ENCODE measurements at places on chromosomes 16 and 17.

DNA sequence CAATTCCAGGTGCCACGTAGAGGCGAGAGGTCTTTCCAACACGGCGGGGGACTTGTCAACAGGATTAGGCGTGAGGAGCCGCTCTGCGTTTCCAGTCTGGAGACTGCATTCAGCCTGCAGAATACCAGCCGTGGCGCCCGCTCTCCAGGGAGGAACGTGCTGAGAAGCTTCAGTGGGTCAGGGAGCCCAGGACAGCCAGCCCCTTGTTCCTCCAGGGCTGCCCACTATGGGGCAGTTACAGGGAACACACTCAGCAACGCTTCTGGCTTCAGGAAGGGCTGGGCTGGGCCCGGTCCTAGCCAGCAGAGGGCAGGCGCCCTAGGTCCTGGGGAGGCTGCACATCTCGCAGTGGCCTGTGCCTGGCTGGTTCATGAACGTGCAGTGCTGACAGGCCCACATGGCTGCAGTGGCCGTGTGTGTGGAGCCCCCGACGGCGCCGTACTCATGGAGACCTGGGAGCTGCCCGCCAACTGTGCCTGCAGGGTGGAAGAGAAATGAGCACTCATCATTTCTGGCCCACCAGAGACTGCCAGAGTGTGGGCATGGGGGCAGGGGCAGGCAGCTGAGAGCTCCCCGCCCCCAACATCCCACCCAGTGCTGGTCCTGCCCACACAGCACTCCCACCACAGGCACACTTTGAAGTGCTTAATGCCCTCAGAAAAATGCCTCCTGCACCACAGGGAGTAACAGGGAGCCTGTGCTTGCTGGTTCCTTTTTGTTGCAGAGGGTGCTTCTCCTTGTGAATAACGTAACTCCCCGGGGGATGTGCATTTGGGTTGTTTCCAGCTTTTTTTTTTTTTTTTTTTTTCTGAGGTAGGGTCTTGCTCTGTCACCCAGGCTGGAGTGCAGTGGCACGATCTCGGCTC, 7.0 kb upstream of the FAAP100 start:
- DNase-seq, result no peak

DNA sequence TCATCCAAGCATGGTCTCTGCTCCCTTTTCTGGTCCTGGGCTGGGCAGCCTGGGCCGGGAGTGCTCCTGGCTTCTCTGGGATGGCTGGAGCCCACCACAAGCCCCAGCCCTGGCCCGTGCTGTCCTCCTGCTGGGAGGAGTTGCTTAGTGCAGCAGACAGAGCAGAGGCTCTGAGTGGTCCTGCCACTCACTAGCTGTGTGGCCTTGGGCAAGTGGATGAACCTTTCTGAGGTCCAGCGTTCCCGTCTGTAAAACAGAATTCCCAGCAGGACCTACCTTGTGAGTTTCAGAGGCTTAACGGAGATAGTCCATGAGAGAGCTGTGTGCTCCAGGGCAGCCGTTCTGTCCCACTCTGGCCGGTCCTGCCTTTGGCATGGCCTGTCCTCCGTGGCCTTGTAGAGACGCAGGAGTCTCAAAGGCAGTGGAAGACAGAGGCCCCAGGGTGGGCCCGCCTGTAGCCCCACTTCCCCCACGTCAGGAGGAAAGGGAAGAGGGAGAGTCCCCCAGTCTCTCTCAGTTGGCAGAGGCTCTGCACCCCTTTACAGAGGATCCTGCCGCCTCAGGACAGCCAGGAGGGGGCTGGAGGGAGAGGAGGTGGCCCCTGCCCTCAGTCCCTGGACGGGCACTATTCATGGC, 7.8 kb downstream of the MYO15B start:
- no peak for DNase-seq

GRCh38 chr17:77779711-77780539, 178.6 kb upstream of the TNRC6C start:
- no peak for DNase-seq

DNA sequence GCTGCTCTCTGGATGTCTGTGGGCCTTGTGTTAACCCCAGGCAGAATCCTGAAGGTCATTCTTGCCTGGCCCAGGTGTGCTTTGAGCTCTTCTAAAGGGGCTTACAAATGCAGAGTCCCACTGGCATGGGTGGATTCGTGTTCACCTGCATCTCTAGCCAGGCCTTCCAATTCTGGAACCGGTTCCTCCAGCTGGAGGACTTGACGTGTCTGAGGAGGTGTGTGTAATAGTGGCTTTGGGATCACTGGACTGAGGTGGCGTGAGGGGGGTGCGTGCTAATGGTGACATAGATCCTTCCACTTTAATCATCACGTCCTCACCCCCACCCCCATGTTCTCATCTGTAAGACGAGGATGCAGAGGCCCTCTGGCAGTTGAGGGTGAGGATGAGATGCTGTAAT, 4.8 kb downstream of the GSE1 start:
- no peak for DNase-seq

DNA sequence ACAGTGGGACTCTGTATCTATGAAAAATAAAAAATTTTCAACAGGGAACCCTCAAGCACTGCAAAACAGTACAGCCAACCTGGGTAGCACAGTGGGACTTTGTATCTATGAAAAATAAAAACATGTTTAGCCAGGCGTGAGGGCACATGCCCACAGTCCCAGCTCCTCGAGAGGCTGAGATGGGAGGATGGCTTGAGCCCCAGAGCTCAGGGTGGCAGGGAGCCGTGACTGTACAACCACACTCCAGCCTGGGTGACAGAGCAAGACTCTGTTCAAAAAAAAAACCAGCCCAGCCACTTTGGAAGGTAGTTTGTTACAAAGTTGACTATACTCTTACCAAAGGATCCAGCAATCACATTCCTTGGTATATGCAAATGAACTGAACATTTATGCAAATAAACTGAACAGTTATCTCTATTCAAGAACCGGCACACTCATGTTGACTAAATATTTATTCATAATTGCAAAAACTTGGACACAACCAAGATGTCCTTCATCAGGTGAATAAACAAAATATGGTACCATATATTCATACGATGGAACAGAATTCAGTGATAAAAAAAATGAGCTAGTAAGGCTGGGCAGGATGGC, 5.2 kb downstream of the RPH3AL start:
- DNase-seq, result no peak

GRCh38 chr16:2154533-2155090, 970 bp upstream of the TRAF7 start:
- DNase-seq, result no peak

GRCh38 chr17:4073983-4074830, 68.6 kb downstream of the ZZEF1 start:
- DNase-seq, result no peak

DNA sequence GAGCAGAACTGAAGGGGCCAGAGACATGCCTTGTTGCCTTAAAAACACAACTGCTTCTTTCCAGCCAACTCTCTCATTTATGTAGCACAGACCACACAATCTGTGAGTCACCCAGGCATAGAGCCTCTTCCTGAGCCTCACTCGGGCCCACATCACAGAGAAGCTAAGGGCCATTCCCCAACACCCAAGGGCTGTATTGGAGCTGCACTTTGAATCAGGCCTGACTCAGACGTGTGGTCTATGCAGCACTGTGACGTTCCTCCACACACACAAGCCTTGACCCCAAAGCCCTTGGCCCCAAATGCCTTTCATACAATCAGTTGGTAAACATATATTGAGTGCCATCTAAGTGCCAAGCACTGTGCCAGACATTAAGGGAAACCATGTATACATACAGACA, 308.9 kb upstream of the DYNLRB2 start:
- DNase-seq, result no peak

DNA sequence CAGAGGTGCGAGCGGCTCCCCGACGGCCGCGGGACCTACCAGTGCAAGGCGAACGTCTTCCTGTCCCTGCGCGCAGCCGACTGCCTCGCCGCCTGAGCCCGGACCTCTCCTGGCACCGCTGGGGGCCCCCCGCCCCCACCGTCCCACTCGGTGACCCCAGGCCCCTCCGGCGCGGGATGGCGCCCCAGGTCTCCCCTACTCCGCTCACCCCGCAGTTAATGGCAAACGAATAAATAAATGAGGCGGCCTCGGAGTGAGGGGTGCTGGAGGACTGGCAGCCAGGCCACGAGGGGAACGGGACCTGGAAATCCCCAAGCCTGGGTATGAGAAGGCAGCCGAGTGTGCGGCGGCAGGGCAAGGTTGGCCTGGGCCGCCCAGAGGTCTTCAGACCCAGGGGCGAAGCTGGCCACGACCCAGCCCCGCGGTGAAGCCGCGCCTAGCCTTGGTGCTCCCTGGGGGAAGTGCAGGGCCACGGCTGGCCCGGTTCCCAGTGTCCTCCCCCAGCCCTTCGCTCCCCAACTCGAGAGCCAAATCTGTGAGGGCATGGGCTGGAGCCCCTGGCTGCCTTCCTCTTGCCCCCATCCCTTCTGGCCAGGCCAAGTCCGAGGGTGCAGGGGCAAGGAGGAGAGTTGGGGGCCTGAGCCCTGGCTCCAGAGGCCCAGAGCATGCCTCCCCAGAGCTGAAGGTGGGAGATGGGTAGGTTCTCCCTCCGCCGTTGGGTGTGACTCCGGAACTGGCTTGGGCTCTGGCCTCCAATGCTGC, 796 bp downstream of the NPB start:
- no peak for DNase-seq

DNA sequence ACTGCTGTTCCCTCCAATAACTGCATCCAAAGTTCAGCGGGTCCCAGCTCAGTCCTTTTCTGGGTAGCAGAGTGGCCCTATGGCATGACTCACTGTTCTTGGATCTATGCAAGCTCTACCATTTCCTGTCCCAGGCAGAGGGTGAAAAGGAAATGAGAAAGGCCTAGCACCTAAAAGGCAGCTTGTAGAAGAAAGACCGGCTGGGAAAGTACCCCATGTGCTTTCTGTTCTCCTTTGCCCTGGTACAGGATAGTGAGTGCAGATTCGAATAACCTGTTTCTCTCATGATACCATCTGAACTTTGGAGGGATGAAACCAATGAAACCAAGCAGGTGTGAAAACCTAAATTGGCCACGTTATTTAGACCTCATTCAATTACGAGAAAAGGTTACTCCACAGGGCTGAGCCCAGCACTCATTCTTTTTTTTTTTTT, 12.7 kb upstream of the HASPIN start:
- peak; percentile 53 for DNase-seq

DNA sequence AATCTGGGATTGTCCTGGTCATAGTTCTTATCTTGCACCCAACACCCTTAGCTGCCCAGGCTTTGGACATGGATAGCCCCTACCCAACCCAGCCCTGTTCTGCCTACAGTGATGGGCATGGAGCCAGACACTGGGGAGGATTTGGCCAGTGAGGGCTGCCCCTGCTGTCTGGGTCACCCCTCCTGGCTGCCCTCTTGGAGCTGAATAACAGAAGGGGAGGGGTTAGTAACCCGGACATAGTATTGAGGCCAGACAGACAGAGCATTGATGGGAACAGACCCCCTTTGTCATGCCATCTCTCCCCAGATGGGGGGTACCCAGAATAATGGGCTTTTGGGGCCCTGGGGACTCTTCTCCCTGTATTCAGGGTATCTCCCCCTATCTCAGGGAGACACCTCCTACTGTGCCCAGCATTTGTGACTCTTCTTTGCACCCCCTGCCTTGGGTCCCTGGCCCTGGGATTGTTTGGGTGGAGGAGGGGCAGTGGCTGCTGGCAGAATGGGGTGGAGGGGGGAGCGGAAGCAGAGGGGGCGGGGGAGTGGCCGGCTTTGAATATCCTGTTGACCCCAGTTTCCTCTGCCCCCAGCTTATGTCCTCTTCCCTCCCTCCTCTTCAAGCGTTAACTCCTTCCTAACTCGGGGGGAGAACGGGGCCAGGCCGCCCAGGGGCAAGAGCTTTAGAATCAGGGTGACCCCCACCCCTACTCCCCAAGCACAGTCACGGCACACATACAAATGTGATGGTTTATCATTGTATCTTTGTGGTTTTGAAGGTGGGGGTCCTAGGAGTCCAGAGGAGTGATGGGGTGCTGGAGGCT, 17.0 kb downstream of the GJD3 start:
- DNase-seq, result no peak

DNA sequence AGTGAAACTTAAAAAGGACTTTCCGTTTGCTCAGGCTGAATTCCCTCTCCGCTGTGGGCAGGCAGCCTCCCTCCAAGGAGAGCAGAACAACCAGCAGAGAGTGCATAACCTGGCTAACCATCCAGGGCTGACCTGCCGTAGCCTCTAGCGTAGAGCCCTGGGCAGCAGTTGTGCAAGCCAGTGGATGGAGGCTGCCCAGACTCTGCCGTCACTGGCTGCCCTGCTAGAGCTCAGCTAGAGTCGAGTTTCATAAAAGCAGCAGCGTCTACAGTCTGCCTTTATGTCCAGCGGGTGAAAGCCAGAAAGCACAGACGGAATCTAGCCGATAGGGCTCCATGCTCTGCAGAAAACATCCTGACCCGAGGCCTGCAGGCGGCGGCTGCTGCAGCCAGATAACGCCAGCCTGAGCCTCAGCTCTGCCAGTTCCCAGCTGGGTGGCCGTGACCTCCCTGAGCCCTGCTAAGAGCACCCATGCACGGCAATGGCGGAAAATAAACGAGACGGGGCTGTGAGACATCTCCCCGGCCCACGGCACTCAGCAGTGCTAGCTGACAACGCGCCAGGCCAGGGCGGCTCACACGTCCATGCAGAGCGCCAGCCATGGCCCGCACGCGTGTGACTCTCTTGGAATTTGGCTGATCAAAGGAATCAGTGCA, 231.3 kb downstream of the ENGASE start:
- DNase-seq, result no peak

- DNase-seq, result no peak
Measured at GRCh38 chr17:30421592-30421991, 42.9 kb downstream of the CPD start.

DNA sequence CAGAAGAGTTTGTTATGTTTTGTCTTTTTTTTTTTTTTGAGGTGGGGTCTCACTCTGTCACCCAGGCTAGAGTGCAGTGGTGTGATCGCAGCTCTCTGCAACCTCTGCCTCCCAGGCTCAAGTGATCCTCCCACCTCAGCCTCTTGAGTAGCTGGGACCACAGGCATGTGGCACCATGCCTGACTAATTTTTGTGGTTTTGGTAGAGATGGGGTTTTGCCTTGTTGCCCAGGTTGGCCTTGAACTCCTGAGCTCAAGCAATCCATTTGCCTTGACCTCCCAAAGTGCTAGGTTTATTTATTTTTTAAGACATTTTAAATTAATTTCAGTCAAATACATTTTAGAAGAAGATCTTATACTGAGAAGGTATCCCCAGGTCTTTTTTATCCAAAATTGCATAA, 366.7 kb downstream of the KCNJ2 start:
- DNase-seq, result no peak

GRCh38 chr16:1631931-1632637, 19.9 kb downstream of the CRAMP1 start:
- DNase-seq, result no peak

DNA sequence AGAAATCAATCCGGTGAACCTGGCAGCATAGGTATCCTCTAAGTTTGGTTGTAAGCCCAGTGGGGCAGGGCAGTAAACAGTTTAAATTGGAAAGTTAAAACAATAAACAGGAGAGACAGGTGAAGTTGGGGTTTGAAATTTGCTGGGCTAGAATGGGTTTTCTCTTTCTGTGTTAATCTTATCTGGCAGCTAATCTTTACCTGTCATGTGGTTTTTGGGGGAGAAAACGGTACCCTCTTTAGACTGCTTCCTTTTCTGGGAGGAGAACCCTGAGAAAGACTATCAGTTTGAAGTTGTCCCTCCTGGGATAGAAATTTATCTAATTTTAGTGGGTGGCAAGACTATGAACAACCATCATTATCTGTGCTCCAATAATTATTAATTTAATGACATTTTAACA, 24.0 kb downstream of the CDH13 start:
- no peak for DNase-seq

GRCh38 chr17:75667825-75668224, 687 bp downstream of the SAP30BP start:
- no peak for DNase-seq
